ENCODE measurements at places on chromosomes 3 and 15.
A peak's percentile ranks its signal among the peaks of the same experiment; 100 is the strongest.

- peak; percentile 24 for DNase-seq
Observed at GRCh38 chr15:80060356-80061006, 1.0 kb downstream of the ZFAND6 start.

DNA sequence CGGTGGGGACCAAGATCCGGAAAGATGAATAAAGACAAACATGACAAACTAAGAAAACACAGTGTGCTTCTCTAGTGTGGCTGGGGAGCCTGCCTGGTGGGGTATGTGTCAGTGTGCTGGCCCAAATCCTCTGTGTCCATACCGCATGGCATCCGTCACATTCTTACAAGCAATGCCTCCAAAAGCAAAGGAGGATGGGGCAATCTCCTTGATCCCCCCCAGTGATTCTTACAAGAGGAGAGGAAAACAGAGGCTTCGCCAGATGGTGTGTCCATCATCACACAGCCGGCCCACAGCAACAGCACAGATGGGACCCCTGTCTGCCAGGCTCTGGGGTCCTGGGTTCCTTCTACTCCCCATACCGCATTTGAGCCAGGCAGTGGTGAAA lies 558 bp upstream of the IL17RC start:
- no peak for DNase-seq

DNA sequence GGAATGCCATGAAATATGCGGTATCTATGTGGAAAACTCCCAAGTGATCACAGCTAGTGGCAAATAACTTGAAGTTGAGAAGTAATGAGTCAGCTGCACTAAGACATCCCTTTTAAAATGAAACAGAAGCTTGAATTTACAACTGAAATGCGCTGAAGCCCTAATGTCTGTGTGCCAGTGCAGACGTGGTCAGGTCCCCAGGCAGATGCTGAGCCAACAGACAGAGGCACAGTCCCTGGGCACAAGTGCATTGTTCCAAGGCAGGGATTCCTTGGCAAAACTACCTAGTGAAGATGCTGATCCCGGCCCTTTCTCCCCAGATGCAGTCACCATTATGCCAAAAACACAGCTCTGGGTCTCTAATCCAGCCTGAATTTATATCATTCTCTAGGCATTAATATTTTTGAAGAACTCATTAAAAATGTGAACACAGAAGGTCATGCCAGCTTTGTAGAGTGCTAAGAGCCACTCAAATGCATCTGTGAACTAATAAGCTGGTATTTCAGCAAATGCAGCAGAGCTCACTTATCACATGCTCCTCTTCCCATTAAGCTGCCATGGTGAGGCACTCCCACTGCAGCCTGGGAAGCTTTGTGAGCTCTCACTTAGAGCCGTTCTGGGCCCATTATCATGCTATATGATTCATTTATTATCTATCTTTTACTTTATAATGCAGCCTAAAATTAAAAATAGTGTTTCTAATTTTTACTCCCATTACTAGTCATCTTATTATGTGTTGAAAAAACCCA lies 200.1 kb downstream of the GABRB3 start:
- DNase-seq = no peak

DNA sequence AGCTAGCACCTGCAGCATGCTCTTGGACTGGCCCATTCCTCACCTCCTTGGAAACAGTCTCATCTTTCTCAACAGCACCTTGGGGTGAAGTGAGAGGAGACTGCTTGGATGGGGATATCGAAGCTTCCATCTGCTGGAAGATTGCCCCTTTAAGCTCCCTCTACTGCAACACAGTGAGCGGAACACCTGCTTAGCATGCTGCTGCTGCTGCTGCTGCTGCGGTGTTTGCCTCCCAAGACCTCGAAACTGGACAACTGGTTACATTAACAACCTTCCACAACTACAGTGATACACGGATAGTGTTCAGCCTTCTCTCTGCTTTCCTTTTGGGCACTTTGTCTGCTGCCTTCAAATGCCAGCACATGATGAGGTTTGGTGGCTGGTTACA lies 253.9 kb upstream of the LYSMD4 start:
- DNase-seq = no peak

GRCh38 chr3:120348065-120348990 lies 826 bp downstream of the LRRC58 start:
- DNase-seq = peak; percentile 41

GRCh38 chr15:99105514-99106341 lies 848 bp downstream of the SYNM start:
- peak; percentile 27 for DNase-seq

GRCh38 chr3:25037049-25037547 lies 391.0 kb upstream of the RARB start:
- no peak for DNase-seq

DNA sequence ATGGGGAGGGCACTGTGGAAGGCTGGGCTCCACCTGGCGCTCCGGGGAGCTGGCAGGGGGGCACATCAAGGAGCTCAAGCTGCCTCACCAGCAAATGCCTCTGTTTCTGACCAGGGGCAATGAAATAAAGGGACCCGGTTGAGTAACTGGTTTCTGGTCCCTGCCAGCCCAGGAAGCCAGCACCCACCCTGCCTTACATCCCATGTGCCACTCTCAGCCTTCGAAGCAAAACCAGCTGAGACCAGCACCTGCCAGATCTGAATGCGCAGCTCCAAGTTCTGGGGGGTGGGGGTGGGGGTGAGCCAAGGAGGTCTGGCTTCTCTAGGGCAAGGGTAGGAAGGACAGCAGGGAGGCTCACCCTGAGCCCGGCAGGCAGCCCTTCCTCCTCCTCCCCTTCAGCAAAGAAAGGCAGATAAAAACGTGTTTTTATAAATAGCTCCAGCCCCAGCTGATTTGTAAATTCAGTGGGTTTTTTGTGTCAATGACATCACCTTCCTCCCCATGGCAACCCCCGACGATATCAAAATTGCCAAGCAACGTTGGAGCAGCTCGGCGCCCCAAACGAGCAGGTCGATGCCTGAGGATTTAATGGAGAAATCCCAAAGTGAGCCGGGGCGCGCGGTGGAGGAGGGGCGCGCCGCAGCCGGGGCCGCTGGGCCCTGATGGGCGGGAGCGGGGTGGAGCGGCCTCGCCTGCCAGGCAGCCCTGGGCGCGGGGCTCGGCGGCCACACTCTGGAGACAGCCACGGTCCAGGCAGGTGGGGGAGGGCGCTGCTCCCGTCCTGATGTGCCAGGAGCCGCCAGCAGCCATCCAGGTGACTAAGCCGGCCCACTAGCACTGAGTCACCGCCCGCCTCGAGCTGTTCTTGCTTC lies at the start of gene PAK6:
Gene PAK6 (plus strand): TSS at position 532 of the 872 bp plus-strand sequence. CDS start 25,723 bp downstream, outside the sequence.
- DNase-seq = peak; percentile 41

DNA sequence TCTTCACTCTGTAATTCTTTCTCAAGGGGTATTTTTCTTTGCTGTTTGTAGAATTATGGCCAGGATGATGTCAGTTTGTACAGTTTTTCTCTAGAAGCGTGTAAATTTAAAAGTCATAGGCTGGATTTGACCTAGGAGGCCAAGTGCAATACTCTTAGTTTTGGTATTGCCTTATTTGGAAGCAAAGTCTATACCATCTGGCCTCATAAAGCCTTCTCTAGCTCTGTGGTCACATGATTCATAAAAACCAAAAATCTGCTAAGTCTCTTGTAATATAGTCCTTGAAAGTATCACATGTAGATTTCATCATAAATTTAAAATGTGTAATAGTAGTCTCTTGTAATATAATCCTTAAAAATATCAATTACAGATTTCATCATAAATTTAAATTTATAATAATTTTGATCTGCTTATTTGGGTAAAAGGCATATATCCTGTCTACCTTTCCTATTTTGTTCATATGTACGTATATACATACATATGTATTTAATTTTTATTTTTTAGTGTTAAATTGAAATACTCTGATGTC lies 25.6 kb downstream of the TEX9 start:
- no peak for DNase-seq

DNA sequence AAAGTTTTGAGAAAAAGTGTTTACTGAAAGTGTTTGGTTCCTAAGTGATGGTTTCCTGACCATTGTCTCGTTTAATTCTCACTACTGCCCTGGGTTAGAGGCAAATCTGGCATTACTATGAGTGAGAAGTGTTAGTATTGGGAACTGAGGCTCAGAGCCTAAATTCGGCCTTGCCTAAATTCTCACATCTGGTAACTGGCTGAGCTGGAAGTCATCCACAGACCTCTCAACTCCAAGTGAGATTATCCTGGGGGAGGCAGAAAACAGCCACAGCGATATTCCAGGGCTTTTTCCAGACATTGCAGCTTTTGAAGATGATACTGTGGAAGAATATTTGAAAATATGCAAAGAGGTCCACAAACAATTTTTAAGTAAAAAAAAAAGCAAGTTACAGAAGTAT lies 85.1 kb upstream of the TRA2B start:
- no peak for DNase-seq

DNA sequence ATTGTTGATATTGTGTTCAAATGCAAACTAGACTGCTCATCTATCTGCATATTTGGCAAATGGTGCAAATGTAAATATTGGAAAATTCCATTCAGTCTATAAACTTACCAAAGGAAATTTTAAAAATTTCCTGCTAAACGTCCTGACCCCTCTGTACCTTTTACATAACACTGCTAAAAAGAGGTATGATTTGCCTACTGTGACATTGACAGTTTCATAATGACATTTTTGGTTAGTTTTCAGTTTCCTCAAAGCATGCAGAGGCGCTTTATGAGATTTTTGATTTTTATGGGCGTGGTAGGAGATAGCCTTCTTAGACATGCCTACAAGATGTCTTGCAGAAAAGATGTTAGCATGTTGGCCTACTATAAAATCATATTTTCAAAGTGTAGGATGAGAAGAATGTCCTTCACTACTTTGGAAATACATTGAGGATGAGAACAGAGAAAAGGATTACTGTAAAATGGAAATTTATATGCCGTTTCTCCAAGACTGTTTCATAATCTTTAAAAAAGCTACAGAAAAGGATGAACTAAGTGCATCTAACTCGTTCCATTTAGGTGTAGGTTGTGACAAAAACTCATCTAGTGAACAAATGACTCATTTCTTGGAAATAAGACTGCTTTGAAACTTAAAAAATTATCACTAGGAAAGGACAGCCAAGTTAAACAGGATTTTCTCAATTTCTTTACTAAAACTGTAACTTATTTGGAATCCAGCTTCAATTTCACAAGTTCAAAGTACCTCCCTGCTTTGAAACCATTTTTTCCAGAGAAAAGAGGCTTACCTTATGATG lies 14.5 kb upstream of the ISLR start:
- DNase-seq = no peak

GRCh38 chr3:60890226-60890625 lies 361.0 kb downstream of the FHIT start:
- no peak for DNase-seq

GRCh38 chr3:195154793-195155535 lies 116.0 kb downstream of the XXYLT1 start:
- DNase-seq = no peak

DNA sequence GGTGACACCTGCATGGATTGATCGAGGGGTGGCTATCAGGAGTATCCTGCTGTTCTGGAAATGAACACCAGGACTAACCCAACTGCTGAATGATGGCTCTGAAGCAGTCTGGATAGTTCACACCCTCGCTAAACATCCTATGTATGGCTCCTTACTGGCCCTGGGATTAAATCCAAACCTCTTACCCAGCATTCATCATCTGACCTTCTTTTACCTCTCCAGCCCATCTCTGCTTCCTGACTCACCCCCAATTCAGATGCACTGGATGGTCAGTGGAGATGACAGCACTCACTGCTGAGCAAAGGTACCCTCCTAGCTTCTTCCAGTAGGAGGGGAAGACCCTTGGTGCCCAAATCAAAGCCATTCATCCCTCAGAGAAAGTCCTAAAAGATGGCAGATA lies 235.2 kb upstream of the TRIM42 start:
- no peak for DNase-seq

DNA sequence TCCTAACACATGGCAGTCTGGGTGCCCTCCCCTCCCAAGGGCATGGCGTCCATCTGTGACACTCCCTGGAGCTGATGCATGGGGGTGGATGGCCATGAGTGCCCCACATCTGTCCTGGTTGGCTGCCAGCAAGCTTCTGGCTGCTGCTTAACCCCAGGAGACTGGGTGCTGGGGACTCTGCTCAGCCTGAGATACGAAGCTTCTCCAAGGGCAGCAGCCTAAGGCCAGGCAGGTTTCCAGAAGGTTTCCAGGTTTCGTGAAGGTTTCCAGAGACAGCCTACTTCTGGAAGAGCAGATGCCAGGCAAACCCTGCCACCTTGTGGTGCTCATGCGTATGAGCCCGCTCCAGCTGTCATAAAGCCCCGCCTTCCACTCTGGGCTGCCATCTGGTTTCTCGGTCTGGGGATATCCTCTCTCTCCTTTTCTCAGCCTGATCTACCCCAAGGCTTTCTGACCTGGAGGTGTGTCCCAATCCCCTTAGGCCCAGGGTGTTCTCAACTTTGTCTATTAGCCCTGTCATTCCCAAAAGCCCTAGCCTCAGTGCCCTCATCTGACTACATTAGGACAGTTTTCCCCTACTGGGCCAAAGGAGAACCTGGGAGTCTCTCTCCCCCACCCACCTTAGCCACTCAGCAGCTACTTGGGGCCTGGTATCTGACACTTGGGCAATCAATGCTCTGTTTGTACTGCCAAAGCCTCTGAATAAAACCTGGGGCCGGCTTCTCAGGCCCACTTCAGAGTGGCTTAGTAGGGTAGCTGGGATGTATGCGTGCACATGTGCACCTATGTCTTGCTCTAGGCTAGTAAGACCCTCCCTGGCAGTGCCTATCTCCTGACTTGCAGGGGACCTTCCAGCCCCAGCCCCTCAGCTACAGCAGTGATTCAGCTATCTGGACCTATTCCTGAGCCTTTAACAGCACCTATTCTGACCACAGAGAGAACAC lies 12.0 kb downstream of the MRPL46 start:
- peak; percentile 40 for DNase-seq

DNA sequence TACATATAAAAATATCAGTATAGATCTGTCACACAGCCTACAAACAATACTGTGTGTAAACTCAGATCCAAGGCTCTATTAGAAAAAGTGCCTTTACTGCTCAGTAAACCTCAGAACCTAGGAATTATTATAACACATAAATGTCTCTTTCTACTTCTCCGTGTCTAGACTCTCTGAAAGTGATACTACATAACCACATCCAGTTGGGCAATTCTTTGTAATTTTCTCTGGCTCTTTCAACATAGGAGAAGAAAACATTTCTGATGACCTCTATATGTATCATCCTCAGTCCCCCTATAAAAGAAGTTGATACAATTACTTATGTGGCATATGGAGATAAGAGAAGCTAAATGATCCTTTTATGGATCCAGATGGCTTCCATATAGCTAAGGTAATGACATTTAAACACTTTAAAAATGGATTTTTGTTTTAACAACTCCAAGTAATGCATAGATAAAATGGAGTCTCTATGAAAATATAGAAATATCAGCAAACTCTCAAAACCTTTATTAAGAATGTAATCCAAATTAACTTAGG lies 104.5 kb downstream of the LSAMP start:
- no peak for DNase-seq

GRCh38 chr15:80608688-80609087 lies 86.4 kb upstream of the ABHD17C start:
- no peak for DNase-seq

GRCh38 chr15:51907136-51907862 lies 64.3 kb downstream of the LEO1 start:
- DNase-seq = no peak

GRCh38 chr3:11288786-11289637 lies 16.8 kb downstream of the ATG7 start:
- no peak for DNase-seq

Data from stimulated activated CD4-positive, alpha-beta T cell treated with anti-CD3 and anti-CD28 coated beads, Interleukin-2, amount 100 ng/mL, for 48 hours (primary cell).